ENCODE measurements at places on chromosomes 5 and 9. TPM values are rescaled to one million over a fixed set of nuclear protein-coding genes. Genes with fewer than 3 reads are reported as not detected.

DNA sequence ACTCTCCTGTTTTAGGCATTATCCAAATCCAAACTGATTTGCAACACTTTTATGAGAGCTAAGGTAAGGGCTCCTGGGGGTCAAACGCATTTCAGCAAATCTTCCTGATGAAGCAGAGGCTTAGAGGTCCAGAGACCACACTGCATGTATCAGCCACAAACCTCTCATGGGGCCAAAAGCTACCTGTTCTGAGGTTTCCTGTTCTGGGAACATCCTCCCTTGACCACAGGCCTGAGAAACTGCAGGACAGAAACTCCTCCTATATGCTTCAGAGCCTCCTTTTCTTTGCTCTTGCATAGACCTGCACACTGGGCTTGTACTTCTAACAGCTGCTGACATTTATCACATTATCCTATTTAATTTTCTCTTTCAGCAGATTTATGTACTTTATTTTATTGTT, 92.6 kb downstream of the OR2K2 start:
- DNase-seq = no peak

DNA sequence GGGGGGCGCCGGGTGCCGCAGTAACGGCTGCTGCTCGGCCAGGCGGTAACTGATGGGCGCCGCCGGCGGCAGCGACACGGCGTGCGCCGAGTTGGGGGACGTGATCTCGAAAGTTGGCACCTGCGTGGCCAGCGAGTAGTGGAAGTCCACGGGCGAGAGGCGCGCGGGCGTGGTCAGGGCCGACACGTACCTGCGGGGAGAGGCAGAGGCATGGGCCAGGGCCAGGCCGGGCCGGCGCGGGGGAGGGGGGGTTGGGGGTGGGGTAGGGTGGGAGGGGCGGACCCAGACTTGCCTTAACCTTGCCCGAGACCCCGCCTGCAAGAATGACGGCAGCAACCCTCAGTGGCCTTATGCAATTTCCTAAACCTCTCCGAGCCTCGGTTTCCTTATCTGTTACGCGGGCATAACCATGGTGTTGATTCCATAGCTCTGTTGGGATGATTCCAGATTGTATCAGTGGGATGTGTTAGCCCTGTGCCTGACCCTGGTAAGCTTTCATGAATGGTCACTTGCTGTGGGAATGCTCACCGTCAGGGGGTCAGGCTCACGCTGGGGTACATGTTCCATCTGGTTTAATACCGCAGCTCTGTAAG, 53.0 kb downstream of the PSD2 start:
- no peak for DNase-seq

DNA sequence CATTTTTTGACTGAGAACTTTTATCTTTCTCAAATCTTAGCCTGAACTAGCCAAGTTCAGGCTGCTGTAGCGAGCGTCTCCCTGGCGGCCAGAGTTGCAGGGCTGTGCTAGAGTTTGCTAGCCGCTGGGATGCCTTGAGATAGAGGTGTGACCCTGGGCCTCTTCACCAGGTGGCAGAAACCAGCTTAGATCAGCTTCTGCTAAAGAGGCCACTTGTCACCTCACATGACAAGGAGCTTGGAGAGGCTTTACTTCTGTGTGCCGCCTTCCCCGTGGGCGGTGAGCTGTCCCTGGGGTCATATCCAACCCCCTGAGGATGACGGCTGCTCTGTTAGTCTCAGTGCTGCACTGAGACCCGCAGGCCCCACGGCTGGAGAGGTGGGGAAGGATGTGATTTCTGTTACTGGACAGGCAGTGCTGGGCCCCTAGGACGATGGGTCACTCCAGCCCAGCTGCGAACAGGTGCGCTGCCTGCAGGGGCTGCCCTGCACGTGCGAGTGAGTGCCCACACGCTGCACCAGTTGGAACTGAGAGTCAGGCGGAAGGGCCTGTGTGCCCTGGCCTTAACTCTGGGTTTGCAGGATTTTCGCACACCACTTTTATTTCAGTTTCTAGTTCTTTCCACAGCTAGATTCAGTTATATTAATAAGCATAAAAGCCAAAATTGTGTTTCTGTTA, 63.8 kb downstream of the EHMT1 start:
- no peak for DNase-seq

Gene FOXD4L5
- not detected for total RNA-seq
